ENCODE measurements at places on chromosomes 5 and 9.
A peak's percentile ranks its signal among the peaks of the same experiment; 100 is the strongest.

GRCh38 chr5:25439025-25439424, 794.2 kb upstream of the CDH10 start:
- DNase-seq: no peak

- DNase-seq: peak; percentile 30
These were observed 1.8 kb downstream of the UBAP2 start for GRCh38 chr9:34046784-34047379.

DNA sequence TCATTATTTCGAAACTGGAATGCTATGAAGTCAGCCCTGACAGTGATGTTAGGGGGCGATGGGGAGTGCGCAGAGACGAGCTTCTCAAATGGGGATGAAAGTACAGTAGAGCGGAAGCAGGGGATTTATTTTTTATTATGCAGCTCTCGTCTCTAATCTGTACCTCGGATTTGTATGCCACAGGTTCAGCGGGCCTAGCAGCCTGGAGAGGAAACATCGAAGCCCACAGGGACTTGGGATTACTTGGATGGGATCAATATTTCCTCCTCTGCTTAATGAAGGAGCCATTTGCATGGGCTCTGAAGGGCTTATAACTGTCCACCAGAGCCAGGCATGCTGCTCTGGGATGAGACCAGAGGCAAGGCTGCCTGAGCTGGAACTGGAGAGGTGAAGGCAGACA, 133.5 kb upstream of the RAPGEF1 start:
- DNase-seq: no peak

DNA sequence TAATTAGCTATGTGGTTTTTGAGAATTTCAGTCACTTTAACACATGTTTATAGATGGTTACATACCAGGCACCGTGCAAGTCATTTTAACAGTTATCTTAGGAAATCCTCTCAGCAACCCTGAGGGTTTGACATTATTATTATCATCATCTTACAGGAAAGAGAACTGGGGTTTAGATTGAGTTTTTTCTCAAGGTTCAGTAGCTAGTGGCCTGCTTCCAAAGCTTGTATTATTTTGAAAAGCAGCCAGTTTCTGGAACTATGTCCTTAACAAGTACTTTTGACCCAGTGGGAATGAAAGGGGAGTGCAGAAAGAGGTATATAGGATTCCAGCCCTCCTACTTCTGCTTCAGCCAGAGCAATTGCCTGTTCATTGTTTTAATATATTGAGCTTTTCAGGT, 157.5 kb downstream of the COMMD10 start:
- DNase-seq: peak; percentile 58

GRCh38 chr9:78393340-78393739, 96.4 kb downstream of the PSAT1 start:
- DNase-seq: no peak

DNA sequence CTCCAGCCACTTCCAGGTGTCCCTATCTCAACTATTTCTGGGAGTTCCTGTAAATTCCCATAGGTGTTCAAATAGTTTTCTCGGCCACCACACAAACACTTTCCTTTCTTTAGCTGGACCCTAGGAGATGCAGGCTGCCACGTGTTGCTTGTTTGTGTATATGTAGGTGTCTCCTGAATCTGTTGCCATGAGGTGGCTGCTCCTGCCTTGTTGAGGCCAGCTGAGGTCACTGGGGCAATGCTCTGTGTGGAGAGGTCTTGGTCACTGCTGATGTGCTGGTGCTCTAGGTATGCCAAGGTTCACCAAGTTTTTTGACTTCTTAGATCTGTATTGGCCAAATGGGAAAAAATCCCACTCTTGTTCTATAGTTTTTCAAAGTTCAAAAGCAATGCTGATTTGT, 132.5 kb upstream of the CHD1 start:
- DNase-seq: no peak

GRCh38 chr9:136403538-136403914, 3.6 kb upstream of the SNAPC4 start:
- no peak for DNase-seq

DNA sequence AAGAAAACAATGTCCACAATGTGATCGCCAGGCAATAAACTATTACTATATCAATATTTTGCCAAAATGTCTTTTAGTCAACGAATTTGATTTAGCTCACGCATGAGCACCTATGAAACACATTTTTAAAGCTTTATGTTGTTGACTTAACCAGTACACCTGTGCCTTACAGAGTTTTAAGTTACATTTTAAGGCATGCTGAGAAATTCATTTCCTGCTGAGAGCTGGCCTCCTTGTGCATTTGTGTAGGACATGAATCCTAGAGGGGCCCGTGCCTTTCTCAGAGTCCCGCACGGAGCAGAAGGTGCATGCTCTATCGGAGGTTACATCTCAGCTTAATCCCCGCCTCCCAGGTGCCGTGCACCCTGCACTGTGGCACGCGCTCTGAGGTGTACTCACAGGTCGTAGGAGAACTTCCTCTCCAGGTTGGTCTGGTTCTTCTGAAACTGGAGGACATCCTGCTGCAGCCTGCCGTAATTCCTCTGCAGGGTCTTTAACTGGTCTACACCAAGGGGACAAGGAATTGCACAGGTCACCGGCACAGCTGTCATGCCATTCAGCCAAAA, 53.2 kb downstream of the GOLM1 start:
- no peak for DNase-seq

Measured in fibroblast of pulmonary artery (primary cell).